ENCODE measurements at places on chromosomes 6 and 20.

- DNase-seq, result peak; percentile 10
Measured at GRCh38 chr6:167047554-167047953, 48.4 kb downstream of the CEP43 start.

- no peak for DNase-seq
Measured at GRCh38 chr20:36613974-36614373, 8.4 kb downstream of the RAB5IF start.

- DNase-seq, result no peak
Measured at GRCh38 chr20:14957402-14957801, 620.0 kb upstream of the FLRT3 start.

- peak; percentile 29 for DNase-seq
Measured at GRCh38 chr6:30207619-30208295, 5.4 kb downstream of the TRIM26 start.

GRCh38 chr6:97864826-97865225, 581.8 kb upstream of the MMS22L start:
- peak; percentile 34 for DNase-seq

GRCh38 chr6:108168501-108169463, 3.0 kb downstream of the NR2E1 start:
- no peak for DNase-seq

- DNase-seq, result no peak
Measured at GRCh38 chr20:32536851-32537656, 48.1 kb downstream of the NOL4L start.

DNA sequence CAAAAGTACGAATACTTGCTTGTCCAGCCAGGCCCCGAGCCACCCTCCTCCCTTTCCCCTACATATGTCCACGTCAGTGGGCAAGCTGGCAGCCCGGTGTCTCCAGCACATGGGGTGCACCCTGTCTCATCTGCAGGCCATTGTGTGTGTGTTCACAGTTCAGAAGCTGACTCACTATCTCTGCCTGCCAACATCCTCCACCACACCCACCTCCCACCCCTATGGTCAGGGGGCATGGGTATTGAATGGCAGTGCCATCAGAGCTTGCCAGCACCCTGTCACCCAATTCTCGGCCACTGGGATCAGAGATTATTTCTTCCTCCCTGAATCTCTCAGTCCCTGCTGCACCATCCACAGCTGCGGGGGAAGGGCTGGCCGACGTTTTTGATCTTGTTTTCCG, 195.7 kb downstream of the FARS2 start:
- no peak for DNase-seq

GRCh38 chr6:14016432-14016831, 91.7 kb downstream of the RNF182 start:
- DNase-seq, result no peak

GRCh38 chr6:4303638-4304037, 168.3 kb upstream of the ECI2 start:
- no peak for DNase-seq

DNA sequence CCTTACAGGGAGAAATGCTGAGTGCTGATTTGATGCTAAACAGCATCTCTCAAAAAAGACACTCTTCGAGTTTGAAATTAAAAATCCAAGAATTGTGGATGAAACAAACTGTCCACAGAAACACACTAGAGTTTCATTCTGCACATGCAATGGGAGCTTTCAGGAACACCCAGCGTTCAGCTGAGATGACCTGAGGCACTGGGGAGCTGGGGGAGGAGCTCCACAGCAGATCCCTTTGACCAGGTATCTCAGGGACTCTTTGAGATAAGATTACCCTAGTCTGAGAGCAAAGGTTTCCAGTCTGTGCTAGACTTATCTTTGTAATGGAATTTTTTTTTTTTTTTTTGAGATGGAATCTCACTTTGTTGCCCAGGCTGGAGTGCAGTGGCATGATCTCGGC, 70.8 kb upstream of the AGPAT4 start:
- DNase-seq, result no peak

GRCh38 chr6:156021746-156022396, 566.2 kb upstream of the NOX3 start:
- DNase-seq, result peak; percentile 75

DNA sequence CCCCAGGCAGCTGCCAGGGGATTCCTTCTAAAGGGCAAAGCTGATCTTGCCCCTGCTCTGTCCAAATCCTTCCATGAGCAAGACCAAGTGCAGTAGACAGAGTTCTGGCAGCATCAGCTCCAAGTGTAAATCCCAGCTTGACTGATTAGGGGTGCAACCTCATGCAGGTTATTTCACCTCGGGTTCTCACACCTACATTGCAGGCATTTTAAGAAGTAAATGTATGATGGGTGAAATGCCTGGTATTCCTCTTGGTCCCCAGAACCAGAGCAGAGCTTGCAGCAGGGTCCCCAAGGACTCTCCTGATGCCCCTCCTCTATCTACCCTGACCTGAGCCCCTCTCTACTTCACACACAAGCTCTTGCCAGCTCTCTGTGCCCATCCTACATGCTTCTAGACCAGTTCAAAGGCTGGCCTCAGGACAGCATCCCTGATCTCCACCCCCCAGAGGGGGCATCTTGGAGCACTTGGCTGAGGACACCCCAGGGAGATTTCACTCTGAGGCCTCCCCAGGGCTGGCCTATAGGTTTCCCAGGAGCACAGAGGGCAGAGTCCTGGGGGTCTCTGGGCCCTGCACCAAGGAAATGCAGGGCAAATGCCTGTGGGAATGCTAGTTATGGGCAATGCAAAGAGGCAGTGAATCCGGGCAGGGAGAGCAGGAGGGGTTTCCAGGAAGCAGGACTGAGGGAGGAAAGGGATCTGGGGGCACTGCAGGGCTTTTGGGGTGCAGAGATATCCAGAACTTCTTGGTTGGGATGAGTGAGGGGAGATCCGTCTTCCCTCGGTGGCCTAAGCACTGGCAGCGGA, 1.0 kb downstream of the LZTS3 start:
- DNase-seq, result no peak

GRCh38 chr6:227074-227782, 65.1 kb upstream of the DUSP22 start:
- no peak for DNase-seq

DNA sequence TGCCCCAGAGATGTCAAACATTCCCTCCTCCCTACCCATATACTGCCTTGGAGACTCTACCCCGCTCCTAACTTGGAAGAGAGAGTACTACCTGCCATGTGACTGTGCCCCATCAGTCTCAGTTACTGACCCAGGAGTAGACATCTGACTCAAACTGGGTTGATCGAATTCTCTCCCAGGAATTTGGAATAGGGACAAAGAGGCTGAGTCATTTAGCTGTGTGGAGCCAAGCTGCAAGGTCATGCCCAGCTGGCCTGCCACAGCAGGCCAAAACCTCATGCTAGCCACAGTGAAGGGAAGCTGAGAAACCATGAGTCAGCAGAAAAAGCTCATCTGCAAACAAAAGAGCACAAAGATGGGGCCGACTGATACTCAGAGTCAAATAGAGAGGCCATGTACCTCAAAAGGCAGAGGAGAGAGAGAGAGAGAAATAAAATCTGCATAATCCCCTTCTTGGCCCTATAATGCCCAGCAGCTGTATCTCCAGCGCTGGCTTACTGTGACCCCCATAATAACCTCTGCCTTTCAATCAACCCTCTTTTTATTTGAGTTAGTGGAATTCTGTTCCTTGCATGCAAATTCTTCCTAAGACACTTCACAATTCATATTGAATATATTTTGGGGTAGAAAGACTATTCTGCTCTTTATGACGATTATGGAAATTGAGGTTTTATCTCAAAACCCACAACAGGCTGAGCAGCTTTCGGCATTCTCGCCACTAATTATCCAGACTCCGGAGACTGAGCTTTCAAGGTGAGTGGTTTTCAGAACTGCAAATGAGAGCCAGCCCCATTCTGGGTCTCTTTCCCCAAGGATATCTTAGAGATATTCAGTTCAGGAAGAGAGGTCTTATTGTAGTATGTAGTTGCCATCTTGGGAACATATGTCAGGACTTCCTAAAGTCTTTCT, 21.4 kb upstream of the AKIRIN2 start:
- DNase-seq, result peak; percentile 90

DNA sequence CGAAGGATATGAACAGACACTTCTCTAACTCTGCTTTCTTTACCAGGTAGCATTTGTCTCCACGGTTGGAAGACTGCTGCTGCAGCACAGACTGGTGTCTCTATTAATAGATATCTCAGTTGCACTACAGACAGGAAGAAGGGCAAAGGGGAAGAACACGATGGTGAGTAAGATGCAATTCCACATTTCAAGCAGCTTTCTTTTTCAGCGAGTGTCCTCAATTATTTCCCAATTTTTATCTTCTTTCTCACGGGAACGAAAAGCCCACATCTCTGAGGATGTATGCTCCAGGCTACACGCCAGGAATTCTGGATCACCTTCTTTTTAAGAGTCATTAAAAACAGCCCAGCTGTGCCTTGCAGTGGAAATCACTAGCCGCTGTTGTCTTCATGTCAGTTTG, 311.6 kb upstream of the ECI2 start:
- DNase-seq, result peak; percentile 58

DNA sequence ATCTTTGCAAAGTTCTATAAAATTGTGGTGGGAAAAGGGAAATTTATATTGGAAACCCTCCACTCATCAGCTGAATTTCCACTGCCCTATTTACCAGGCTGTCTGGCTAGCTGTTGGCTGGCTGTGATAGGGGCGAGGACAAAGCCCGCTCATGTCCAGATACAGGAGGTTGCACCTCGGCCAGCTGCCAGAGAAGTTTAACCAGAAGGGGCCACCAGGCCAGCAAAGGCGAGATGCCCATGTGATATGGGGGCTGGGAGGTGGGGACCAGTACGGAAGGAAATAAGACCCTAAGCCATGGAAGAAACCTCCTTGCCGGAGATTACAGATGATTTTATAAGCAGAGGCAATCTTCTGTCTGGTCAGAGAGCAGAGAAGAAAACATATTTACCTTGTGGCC, 143.8 kb downstream of the FNDC1 start:
- DNase-seq, result no peak

GRCh38 chr6:142416179-142416578, 114.4 kb downstream of the ADGRG6 start:
- DNase-seq, result peak; percentile 99

DNA sequence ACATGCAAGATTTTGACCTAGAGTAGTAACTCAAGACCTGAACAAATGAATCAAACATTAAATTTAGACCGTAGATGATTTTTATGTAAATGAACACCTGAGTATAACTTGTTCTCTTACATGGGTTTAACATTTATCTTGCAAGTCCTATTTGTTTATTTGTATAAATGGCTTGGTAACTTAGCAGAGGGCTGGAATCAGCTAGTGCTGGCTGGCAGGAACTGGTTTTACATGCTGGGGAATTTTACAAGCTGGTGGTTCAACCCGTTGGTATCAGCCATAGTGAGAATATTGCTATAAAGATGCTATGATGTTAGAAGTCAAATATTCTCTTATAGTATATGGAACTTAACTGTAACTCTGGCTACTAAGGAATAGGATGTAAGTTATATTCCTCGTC, 8.9 kb downstream of the SLC22A2 start:
- no peak for DNase-seq

All from fibroblast of skin of right quadriceps (primary cell).